ENCODE measurements at places on chromosomes 5 and 9. TPM values are rescaled to one million over a fixed set of nuclear protein-coding genes. Genes with fewer than 3 reads are reported as not detected.

DNA sequence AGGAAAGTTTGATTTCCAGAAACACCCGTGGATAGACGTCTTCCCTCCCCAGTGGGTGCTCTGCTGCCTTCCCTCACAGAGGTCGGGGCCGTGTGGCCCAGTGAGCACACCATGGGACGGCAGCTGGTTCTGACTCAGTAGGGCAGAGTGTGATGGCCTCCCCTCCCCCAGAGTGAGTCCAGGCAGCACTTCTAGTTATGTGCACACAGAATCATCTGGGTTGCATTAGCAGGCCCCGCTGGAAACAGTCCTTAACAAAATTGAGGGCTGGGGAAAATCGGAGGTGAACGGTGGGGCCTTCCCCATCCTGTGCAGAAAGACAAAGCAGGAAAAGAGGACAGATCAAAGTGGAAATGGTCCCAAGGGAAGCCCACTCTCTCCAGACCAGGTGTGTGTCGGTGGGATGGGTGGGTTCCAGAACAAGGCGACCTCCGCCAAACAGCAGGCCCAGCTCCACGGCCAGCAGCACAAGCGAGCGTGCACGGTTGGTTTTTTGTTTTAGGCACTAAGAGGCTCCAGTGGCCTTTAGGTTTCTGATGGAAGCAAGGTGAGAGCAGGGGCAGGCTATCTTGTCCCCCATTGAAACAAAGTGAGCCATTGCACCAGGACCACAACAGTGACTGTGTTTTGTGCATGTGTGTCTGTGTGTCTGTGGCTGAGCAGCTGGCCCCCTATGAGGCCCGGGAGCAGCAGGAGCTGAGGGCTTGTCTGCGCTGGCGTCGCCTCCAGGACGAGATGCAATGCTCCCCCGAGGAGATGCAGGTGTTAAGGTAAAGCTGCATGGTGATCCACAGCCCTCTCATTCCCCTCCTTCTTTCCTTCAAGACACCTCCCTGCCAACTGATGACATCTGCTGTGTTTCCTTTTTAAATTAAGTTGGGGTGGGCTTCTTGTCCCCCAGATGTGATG is 201.5 kb downstream of the AOPEP start:
- no peak for ATAC-seq

- no peak for ATAC-seq
These were observed 34.1 kb upstream of the ARRDC3 start for GRCh38 chr5:91417219-91417618.

HAND1 gene
- total RNA-seq, result not detected

DNA sequence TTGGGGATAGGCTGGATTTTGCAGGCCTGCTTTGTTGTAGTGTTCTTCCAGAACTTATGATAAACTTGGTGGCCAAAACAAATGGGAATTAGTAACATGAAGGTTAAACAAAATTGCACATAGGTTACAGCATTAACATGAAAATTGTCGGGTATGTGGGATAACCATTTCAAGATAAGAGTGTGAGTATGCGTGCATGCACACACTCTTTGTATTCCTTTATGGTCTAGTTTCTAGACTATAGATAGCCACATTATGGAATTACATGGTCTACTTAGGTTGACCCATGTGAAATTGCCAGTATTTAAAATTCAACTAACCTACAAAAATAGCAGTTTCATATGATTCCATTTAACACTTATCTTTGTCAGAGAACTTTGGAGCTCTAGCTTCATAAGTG is 1.4 kb downstream of the HMGCR start:
- ATAC-seq, result no peak

LRRC26 gene
- not detected for total RNA-seq

- ATAC-seq, result no peak
These were observed 63.9 kb downstream of the GOLPH3 start for GRCh38 chr5:32110111-32110696.

GRCh38 chr5:32584646-32585045 is 711 bp upstream of the SUB1 start:
- peak; percentile 15 for ATAC-seq

AGPAT2 gene
- total RNA-seq, result 15.6 TPM

PCDHGB4 gene
- total RNA-seq, result 0.08 TPM

DNA sequence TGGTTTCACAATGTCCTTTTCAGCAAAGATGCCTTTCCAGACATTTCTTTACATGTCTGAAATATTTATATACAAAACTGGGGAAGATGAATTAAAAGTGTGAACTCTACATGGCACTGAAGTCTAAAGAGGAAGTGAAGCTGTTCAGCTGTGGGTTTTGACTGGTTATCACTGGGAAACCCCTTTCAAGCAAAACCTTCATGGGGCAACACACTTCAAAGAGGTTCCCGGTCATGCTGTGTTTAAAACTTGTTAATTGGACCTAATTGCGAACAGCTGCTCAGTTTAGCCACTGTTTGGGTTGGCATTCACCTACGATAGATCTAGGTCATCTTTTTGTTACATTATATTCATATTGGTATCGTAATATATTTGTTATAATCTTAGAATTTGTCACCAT is 20.0 kb upstream of the GDNF start:
- no peak for ATAC-seq

DNAH5 gene
- not detected for total RNA-seq

- ATAC-seq, result no peak
These were observed 15.8 kb downstream of the SH3GLB2 start for GRCh38 chr9:129012343-129012742.

DNA sequence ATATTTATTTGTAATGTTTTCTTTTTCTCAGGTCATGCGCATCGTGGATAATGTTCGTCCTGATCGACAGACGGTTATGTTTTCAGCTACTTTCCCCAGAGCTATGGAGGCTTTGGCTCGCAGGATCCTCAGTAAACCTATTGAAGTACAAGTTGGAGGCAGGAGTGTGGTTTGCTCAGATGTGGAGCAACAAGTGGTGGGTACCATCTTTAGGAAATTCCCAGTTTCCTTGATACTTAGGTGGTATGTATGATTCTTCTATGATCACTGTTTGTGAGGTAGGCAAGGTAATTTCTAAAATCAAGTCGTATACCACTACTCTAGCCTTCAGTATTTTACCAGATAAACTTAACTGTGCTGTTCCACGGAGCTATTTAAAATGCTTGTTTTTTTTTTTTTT is 36.2 kb downstream of the DDX46 start:
- ATAC-seq, result no peak
